ENCODE measurements at places on chromosomes 5 and 9.

DNA sequence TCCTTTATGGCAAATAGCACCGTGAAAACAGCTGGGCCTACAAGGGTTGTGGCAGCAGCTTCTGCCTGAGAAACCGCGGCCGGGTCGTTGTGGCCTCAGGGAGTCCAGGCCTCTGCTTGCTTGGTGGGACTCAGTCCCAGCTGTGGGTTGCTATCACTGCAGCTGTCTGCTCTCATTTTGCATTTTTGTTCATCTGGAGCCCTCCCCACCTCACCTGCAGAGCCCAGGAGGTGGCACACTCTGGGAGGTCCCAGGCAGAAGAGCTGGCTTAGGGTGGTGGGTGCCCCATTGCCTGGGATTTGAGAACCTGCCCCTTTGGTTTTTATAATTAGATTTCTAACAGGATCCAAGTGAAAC is 138.4 kb downstream of the GADD45G start:
- DNase-seq: no peak

- DNase-seq: no peak
Observed at GRCh38 chr5:35281613-35282012, 51.3 kb upstream of the PRLR start.

GRCh38 chr9:72909428-72909827 is 43.4 kb downstream of the ALDH1A1 start:
- DNase-seq: no peak

GRCh38 chr5:39654715-39655114 is 229.9 kb upstream of the DAB2 start:
- DNase-seq: no peak

- no peak for DNase-seq
Observed at GRCh38 chr9:131715906-131716305, 24.0 kb downstream of the RAPGEF1 start.

GRCh38 chr9:83056174-83056573 is 6.8 kb downstream of the RASEF start:
- DNase-seq: no peak

DNA sequence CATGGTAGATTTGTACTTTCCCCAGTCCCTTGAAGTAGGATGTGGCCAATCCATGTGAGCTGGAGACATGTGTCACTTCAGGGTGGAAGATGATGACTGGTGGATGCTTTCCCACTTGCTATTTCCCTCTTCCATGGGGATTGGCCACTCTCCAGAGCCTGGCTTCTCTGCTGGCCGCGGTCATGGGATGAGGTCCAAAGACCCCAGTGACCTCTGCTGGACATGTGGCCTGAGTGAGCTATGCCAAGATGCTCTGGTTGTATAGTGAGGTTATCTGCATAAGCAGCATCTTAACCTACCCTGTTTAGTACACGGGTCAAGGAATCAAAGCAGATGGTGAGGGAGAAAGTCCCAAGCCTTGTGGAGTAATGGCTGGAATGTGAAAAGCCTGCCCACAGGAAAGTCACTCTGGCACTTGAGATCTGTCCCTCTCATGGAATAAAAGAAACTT is 47.1 kb downstream of the SH3PXD2B start:
- no peak for DNase-seq

DNA sequence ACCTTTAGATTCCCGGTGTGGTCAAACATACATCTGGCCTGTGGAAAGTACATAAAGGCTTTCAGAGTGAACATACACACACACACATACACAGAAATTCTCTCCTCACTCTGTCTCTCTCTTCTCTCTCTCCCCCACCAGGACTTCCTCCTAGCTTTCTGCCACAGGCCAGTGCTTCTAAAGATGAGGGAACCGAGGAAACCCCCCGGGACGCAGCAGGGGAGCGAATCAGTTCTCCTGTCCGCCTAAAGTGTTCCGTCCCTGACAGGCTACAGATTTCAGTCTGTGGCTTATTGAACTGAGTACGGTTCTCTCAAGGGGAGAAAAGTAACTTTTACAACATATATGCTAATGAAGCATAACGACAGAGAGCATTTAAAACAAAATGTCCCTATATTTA is 75.8 kb downstream of the MED27 start:
- DNase-seq: no peak

GRCh38 chr9:112484607-112485006 is 2.0 kb upstream of the KIAA1958 start:
- DNase-seq: no peak

GRCh38 chr5:141245250-141245717 is at the start of gene PCDHB15:
Gene PCDHB15, plus strand, starts transcription at chr5:141245395. Its CDS starts 184 bp downstream, at chr5:141245579.
- DNase-seq: no peak

GRCh38 chr5:91183743-91184142 is 199.4 kb downstream of the ARRDC3 start:
- no peak for DNase-seq

DNA sequence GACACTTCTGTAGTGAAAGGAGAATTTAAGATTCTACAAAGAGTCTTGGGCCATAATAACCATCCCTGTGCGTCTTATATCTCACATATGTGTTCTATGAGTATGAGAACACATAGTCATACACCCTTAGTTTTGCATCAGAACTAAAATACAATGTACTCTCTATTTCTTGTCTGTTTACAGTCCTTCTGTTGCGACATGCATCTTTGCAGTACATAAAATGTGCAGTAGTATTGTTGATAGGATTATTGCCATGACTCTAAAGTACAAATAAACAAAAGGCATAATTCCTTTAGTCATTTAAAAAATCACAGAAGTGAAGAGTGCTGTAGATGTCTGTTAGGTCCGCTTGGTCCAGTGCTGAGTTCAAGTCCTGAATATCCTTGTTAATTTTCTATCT is 201.9 kb downstream of the NR3C1 start:
- DNase-seq: no peak

GRCh38 chr9:100112677-100113336 is 13.8 kb downstream of the INVS start:
- no peak for DNase-seq

GRCh38 chr9:34070606-34071324 is 22.1 kb upstream of the UBAP2 start:
- no peak for DNase-seq

DNA sequence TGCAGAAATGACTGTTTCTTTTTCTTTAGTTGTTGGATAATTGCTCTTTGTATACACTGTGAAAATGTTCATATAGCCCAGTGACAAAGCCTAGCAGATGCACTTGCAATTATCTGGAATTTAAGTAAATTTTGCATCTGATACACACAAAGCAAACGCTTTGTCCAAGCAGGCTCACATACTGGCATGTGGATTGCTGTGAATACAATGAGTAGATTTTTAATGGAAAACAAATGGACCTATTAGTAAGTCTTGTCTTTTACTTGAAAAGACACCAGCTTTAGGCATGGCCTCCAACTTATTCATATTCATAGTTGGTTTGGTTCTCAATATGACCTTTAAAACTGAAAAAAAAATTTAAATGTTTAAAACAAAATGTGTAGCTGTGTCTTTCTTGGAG is 1299.8 kb upstream of the WWC1 start:
- DNase-seq: no peak

DNA sequence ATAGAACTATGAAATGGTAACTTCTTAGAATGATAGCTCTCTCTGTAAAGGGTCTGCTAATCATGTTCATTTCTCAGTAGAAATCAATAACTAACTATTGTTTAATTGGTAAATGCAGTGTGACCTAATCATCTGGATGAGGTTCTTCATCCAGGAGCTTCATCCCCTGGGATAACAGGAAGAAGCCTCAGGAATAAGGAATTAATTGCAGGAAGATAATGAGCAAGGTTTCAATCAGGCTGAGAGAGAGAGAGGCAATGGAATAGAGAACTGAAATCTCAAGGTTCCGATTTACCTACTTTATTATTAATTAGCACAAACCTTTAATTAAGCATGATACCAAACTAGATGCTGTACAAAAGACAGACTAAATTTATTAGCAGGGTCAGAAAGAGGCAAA is 499.7 kb downstream of the MAT2B start:
- DNase-seq: no peak

GRCh38 chr5:93602241-93603077 is 19.4 kb downstream of the NR2F1 start:
- no peak for DNase-seq

GRCh38 chr9:114214181-114214580 is 58.8 kb downstream of the COL27A1 start:
- DNase-seq: no peak

DNA sequence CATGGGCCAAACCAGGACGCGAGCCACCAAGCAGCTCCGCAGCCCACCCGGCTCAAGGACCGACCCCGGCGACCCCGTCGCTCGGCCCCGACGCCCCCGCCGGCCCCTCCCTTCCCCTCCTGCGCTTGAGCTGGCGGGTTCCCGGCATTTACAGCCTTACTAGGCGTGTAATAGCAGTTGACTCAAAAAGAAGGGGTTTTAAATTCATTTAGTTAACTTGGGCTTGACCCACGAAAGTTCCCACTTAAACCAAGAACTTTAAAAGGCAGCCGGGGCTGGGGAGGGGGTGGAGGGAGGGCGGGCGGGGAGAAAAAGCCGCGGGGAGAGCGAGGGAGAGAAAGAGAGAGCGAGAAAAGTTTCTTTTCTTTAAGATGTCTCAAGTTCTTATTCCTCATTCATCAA is 636 bp downstream of the PRDM12 start:
- no peak for DNase-seq

DNA sequence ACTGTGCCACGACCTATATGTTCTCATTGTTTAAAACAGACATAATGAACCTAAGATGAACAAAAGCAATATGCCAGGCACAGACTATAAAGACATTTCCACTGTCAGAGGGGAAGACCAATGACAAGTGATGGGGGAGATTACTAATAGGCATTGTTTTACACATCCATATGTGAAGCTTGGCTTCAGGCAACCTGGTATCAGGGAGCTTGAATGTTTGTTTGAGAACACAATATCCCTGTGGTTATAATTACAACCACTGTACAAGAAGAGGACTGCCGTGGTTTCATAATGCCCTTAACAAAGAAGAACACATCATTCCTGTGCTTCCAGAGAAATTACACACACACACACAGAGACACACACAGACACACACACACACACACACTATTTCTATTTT is 385.7 kb downstream of the BNC2 start:
- no peak for DNase-seq

DNA sequence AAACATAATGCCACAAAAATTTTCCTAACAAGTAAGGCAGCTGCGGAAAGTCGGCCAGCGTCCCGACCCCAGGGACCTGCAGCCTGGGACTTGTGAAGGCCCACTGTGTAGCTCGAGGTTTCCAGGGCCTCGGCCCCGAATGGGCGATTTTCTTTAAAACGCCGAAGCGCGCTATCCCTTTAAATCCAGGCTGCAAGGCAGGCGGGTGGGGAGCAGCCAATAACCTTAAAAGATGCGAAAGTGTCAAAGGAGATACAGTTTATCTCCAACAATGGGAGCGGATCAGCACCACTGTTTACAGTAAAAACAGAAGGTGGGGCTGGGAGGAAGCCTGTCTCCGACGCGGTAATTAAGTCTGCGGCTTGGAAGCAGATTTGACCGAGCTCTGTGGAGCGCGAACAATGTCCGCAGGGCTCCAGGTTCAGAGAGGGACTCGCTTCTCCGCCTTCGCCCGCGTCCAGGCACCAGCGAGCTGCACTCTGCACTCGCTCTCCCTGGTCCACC is 1.7 kb upstream of the ZSWIM6 start:
- DNase-seq: no peak

DNA sequence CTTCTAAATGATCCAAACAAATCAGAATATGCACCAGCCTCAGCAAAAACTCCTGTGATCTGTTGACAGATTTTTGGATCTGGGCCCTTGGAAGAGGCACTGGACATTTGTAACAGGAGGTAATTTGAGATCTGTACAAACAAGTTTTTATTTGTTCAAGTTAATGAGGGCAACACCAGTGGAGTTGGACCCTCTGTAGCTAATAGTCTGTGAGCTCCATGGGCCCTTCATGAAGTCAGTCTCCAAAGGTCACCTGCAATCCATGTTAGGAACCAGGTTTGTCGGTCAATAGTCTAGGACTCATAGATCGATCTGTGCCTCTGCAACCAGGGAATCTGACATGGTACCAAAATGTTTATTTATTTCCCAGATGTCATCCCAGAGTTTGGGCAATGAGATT is 40.9 kb downstream of the PAM start:
- no peak for DNase-seq

- no peak for DNase-seq
Observed at GRCh38 chr5:57232293-57233033, 58.6 kb downstream of the GPBP1 start.

DNA sequence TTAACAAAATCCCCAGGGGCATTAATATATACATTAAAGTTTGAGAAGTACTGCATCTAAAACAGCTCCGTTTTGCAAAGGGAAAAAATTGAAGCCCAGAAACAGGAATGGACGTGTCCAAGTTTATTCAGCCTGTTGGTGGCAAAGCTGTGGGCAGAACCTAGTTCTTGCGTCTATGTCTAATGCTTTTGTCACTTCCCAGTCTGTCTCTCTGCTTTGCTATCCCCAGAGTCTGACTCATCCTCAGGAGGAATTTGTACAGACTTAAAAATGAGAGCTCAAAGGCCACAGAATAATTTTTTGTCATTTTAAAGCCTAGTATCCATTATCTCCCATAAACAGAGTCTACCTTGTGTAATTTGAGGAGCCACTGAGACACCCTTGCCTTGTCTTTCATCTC is 330.9 kb upstream of the GRIA1 start:
- DNase-seq: no peak

- DNase-seq: no peak
Observed at GRCh38 chr5:157290156-157290980, 24.4 kb downstream of the CYFIP2 start.

DNA sequence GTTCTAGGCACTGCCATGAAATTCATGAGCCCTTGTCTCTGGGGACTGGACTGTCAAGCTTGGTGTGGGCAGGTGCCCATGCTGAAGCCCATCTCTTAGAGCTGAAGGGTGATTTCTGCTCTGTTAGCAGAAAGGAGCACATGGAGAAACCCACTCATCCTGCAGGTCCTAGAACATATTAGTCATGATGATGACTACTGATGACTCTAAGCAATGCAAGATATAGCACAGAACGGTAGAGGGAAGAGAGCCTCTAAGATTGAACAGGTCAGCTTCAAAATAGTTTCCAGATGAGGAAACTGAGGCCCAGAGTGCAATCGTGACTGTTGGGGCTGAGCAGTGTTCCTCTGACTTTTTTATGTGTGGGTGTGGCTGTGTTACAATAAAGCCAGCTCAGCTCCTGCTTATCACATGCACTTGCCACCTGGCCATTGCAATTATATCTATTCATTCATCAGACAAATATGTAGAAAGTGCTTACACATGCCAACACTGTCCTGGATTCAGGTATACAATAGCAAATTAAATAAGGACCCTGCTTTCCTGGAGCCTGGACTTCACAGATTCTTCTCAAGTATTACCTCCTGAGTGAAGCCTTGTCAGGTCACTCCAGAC is 140.2 kb upstream of the BRINP1 start:
- DNase-seq: no peak

DNA sequence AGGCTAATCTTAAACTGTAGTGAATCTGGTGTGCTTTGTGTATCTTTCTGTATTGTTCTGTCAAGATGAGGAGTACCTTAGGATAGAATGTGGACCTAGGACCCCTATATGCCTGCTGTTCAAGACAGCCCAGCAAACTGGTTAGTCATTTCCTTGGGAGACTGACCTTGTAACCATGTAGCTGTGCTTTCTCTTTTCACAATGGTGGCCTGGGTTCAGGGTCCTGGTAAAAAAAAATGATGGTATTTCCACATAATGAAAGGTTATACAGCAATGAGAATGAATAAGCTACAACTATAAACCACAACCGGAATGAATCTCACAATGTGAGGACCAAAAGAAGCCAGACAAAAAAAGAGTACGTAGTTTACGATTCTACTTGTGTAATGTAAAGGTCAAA is 36.4 kb upstream of the F2RL1 start:
- no peak for DNase-seq

Measured in AG04450 (cell line).